ENCODE measurements at places on chromosomes 1 and 21. TPM values are rescaled to one million over a fixed set of nuclear protein-coding genes. Genes with fewer than 3 reads are reported as not detected.

Gene PLEKHG5
- 15.7 TPM for total RNA-seq

Gene AKR1A1
- 124 TPM for total RNA-seq

Gene TRIM58
- total RNA-seq: 0.32 TPM

Gene SCAF4
- total RNA-seq: 13.3 TPM

Gene C1orf35
- 7.6 TPM for total RNA-seq

Gene CASQ1
- not detected for total RNA-seq

Gene CRYAA
- not detected for total RNA-seq

Gene LCK
- total RNA-seq: not detected

Gene ZNF593OS
- not detected for total RNA-seq

Gene MX2
- 0.80 TPM for total RNA-seq

Gene PPFIA4
- total RNA-seq: 12.5 TPM

Gene MANEAL
- not detected for total RNA-seq

Gene USP1
- 27.4 TPM for total RNA-seq

Gene TGFB2
- 27.2 TPM for total RNA-seq

Gene UMODL1
- total RNA-seq: not detected

Gene PLEKHO1
- 55.6 TPM for total RNA-seq

Gene GOLPH3L
- total RNA-seq: 18.1 TPM

Gene COL9A2
- total RNA-seq: 3.4 TPM

Gene PLEKHA6
- total RNA-seq: 3.7 TPM

Gene CYP4A11
- not detected for total RNA-seq

Gene PTGER3
- total RNA-seq: 0.39 TPM

Gene CD1E
- total RNA-seq: not detected

Gene RIPK4
- total RNA-seq: 1.0 TPM

Gene C1orf185
- total RNA-seq: not detected

Gene SLC30A2
- not detected for total RNA-seq

Gene CATSPERE
- total RNA-seq: 0.13 TPM

Gene HPCA
- total RNA-seq: not detected

Data from epithelial cell of alveolus of lung (primary cell).